ENCODE measurements at places on chromosomes 2 and 18.

DNA sequence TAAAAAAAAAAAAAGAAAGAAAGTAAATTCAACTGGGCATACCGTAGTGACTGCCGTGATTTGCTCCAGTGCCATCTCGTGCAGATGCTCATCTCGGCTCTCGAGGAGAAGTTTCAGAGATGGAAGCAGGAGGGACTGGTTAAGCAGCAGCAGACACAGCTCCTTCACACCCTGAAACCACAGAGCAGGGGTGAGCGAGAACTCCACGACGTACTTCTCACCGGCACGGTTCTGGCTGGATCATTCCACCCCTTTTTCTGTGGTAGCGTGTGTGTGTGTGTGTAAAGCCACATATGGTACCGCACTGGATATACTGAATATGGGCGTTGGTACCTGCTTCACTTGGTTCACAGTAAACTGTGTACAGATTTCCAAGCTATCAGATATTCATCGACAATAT is 382.2 kb downstream of the NBAS start:
- no peak for DNase-seq

- DNase-seq: no peak
These were observed 42.1 kb upstream of the TTC39C start for GRCh38 chr18:23972453-23972852.

DNA sequence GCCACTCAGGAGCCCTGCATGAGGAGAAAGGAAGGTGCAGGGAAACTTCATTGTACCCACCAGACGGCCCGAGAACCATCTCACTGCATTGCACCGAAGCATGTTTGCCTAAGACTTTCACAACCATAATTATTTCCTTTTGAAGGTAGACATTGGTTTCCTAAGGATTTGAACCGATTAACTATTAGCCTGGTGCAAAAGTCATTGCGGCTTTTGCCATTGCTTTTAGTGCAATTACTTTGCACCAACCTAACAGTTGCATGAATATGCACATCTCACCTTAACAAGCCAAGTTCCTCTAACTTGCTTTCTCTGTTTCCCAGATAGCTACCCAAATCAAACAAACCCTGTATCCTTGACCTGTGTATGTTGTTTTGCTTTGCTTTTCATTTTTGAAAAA is 516.3 kb upstream of the ID2 start:
- no peak for DNase-seq

DNA sequence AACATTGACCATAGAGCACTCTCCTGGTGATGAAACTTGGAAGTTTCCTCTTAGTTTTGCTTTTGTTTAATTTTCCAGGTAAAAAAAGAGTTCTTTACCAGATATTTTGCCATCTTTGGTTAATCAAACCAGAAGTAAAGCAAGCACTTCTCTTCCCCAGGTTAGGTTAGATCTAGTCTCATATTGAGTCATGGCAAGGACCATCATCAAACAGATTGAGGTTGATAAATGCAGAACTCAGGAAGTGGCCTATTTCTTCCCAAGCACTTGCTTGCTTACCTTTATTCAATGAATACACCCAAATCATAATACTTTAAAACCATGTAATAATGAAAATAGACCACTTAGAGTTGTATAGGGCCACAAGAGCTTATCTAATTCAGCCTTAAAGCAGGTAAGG is 23.4 kb downstream of the DNAH6 start:
- DNase-seq: no peak

- DNase-seq: no peak
These were observed 94.7 kb downstream of the MAP4K4 start for GRCh38 chr2:101792208-101792607.

- DNase-seq: no peak
These were observed 385.9 kb upstream of the CYRIA start for GRCh38 chr2:17051538-17051937.

GRCh38 chr18:12048827-12049175 is 44.8 kb upstream of the ANKRD62 start:
- DNase-seq: no peak

DNA sequence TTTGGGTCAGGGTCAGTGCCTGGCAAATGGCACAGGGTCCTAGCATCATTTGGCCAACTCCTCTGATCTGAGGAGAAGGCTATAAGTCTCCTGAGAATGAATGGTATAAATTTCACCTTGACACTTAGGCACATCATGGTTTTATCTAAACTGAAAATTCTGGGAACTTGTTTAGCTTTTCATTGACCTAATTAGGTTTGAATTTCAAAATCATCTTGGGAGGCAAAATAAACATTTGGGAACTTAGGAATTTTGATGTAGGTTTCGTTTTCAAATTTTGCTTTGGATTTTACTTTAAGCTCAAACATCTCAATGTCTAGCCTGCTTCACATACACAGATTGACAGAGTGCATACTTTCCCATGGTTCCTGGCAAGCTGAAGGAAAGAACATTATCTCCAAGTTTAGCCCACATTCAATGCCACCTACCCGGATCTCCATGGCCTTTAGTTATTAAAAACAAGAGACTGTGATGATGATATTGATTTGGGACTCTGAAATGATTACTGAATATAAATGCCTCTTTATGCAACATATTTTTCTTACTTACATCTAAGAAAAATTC is 44.5 kb downstream of the MYOM1 start:
- DNase-seq: no peak

GRCh38 chr2:138391946-138392345 is 109.6 kb upstream of the SPOPL start:
- no peak for DNase-seq

DNA sequence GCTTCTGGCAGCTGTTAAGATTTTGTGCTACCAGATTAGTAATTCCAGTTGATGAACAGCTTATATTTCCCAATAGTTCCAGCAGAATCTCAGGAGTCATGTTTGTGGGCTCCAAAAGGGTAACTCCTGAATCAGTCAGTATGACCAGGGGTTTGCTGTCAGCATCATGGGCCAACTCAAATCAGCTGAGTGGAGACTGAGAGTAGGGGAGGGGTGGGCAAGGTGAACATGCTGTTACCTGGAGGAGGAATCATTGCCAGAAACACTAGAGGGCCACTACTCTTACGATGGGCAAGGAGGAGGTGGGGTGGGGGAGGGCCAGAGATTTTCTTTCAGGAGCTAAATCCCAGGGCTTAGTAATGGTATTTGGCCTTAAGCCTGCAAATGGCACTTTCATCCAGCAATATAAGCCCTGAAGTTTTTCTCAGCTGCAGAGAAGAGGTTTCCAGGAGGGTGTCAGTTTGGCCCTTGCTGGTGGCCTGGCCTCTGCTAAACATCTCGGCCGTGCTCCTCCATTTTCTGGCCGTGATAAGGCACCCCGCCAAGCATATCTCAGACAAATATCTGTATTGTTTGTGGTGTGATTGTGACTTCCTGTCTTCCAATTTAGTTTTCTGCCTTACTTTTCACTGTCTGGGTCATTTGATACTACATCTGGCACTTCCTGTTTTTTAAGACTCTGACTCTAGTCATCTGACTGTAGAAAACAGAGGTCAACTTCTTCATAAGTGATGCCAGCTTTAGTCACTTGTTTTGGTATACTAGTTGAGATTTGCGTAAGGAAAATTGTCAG is 120.5 kb upstream of the CXCR4 start:
- peak; percentile 53 for DNase-seq

DNA sequence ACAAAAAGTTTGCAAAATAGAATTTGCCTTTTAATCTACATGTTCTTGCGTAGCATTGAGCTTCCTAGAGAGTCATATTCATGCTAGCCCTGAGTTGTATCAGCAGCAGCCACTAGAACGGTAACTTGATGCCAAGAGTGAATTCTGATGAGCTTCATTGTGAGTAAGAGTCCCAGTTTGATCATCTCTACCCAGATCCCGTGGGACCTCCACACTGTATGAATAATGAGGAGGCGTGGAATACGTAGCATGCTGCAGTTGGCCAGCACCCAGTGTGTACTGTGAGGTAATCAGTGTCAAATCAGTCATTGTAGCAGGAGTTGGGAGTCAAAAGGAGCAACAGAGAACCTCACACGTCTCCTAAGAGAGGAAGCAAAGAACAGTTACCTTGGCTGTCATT is 197.9 kb downstream of the NEDD4L start:
- no peak for DNase-seq

- DNase-seq: peak; percentile 55
These were observed 19.0 kb upstream of the CCNYL1 start for GRCh38 chr2:207692206-207693065.

DNA sequence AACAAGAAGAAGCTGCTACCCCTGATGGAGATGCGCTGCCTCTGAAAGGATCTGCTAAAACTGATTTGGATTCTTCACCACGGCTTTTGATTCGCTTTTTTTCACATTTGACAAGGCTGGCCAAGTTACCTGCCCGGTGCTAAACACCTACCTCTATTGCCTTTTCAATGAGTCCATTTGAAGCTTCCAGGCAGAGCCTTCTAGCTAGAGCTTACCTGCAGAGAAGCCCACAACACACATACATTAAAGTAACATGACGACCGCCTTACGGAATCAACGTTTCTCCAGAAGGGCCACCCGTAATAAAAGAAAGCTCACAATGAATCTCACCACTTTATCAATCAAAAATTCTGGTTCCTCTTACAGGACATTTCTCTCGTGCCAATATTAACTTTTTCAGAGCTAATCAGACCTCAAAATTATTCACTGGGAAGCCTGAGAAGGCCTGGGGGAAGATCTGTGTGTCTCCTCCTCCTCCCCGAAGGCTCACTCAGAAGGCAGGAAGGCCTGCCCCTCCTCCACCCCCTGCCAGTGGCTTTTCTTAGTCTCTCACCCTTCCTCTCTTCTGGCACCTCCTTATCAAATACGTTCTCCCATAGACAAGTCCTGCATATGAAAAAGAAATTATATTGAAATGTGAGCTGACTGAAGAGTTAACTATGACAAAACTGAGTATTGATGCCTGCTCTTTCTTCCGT is 171.0 kb downstream of the DNER start:
- DNase-seq: no peak

GRCh38 chr2:73297586-73297985 is 4.2 kb upstream of the EGR4 start:
- DNase-seq: no peak

DNA sequence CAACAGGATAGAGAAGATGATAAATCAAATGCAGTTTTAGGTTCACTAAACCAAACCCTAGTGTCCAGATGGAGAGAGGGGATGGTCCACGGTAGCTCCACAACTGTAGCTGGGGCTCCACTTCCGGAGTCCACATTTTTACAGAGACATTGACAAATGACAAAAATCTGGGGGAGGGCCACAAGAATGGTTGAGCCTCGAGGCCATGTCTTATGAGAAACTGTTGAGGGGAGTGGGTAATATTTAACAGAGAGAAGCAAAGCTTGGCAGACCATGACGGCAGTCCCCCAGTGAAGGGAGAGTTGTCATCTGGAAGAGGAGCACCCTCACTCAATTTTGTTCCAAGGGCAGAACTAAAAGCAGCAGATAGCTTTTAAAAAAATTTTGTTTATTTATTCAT is 17.6 kb upstream of the EPHA4 start:
- DNase-seq: no peak

GRCh38 chr18:8151181-8151580 is 458.1 kb upstream of the RAB12 start:
- no peak for DNase-seq

DNA sequence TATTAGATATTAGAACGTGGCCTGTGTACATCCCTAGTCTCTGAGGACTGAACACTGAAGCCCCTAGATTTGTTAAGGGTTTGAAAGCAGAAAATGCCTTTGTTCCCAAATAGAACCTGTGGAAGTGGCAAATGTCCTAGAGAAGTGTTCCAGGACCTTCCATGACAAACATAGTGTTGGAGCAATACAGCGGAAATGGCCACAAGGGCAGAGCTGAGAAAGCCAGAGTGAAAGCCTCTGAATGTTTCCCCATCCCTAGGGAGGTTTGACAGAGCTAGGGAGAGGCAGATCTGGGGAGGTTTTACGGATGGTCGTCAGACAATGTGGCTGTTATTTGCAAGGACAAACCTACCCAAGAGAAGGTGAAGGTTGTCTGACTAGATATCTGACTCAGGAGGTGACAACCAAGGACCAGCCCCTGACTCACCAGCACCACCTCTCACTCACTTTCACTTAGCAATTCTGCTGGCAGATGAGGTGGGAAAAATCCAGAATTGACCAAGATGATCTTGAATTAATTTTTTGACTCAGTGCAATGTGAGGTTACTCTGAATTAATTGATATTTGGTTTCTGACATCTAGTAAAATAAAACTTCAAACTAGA is 24.1 kb downstream of the RBM43 start:
- DNase-seq: no peak

GRCh38 chr18:65547046-65547445 is 203.8 kb upstream of the CDH7 start:
- DNase-seq: no peak

- DNase-seq: no peak
These were observed 78.5 kb upstream of the SNTG2 start for GRCh38 chr2:871926-872680.

DNA sequence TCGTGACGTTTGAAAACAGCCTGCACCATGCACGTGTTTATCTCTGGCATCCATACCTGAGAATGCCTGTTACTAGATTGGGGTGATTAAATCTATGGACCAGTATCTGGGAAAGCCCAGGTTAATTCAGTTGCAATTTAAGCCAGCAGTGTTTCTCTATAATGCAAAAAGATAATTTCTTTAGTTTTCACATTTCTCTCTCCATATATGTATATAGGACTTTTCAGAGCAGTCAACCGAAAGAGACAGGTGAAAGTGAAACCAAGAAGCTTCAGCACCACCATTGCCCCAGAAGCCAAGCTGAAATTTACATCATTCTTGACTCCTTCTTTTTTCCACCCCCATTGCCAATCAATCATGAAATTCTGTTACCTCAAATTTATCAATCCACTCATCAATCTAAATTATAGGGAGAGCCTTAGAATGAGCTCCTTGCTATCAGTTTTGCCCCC is 2.7 kb upstream of the LRP2 start:
- DNase-seq: peak; percentile 49

DNA sequence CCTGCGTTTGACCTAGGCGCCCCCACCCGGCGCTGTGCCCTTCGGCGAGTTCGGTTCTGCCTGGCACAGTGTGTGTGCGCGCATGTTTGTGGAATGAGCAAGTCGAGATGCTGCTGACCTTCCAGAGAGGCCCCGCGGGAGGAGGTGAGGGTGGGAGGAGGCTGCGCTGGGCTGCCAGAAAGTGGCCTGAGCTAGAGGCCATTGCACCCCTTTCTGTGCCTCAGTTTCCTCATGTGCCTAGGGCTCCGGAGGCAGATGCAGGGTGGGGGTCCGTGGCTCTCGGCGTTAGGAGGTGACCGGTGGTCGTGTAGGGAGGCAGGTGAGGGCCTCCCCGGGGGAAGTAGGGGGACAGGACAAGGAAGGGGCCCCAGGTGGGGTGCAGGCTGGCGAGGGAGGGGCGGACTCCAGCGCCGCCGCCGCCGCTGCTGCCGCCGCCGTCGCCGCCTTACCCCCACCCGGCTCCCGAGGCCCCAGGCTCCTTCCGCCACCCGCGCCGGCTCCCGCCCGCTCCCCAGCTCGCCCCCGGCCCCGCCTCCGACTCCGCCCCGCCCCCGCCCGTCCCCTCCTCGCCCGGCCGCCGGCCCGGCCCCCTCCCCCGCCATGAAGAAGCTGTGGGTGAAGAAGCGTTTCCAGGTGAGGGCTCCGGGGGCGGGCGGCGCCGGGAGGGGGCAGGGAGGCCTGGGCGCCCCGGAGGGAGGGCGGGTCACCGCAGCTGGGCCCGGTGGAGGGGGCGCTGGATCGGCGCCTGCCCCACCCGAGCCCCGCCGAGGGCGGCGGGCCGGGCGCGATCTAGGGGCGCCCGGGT is 7.0 kb downstream of the SPEG start:
- DNase-seq: no peak
